ENCODE measurements at places on chromosomes 16 and 17.

DNA sequence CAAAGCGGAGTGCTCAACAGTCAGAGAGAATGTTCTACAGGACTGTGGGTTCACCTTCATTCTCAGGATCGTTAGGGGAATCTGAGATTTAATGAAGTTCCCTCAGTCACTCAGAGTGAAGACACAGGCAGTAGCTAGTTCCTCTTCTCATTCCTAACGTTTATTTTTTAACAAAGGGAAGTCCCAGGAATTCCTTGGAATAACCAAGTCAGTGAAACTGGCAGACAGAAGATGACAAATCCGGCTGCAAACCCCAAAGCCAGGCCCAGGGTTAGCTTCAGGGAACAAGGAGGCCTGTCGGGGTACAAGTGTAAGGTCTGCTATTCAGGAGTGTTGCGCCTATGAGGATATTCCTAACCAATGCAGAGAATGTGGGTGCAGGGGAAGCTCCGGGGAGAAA, 42.0 kb downstream of the COTL1 start:
- no peak for DNase-seq

DNA sequence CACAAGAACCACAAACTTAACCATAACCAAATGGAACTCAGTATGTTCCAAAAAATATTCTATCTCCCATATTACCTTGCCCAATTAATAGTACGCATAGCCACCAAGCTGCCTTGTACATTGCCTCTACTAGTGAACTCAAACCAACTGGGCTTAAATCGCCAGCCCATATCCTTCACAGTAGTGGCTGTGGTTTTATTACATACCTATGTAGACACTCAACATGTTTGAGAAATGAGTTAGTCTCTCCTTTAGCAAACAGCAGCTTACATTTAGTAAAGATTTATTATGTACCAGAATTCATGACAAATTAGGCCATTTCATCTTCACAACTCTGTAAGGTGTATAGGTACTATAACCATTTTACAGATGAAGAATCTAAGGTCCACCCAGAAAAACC, 41.4 kb downstream of the GRB2 start:
- no peak for DNase-seq

GRCh38 chr17:76581515-76581914, 4.1 kb downstream of the ST6GALNAC2 start:
- no peak for DNase-seq

DNA sequence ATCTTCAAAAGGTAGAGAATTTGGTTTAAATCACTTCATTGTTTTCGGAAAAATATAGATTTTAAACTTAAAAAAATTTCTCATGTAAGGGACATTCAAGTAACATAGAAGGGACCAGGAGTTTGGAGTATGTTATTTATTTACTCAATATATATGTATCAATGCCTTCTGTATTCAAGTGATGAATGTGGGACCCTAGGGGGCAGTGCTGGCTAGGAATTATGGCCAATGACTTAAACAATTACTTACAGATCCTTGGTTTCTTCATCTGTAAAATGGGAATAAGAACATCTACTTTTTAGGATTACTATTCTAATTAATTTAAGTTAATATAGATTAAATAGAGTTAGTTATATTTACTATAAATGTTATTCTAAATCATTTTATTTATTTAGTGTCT, 886.3 kb upstream of the RBFOX1 start:
- no peak for DNase-seq

DNA sequence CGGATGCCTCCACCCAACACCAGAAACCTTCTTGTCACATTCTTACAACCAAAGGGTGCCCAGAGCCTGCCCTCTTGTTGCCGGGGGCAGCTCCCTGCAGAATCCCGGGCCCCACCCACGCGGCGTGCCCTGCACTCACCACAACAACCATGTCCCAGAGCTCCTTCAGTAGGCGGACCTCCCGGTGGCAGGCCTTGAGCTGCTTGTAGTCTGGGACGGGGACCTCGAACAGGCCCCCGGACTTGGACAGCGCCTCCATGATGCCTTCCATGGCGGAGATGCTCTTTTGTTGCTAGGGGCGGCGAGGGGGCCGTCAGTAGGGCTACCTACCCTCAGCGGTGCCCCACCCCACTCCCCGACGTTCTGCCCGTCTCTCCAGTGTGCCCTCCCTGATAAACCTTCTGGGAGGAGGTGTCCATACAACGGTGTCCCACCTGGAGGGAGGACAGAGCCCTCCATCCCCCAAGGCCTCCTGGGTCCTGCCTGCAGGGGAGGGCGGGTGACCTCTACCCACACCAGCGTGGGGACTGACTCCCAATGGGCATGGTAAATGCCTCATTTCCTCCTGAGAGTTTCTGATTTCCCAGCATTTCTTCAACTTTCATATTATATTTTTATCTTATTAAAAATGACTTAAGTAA, 52.2 kb downstream of the DNAH17 start:
- no peak for DNase-seq

GRCh38 chr17:82106688-82107305, 8.8 kb upstream of the FASN start:
- DNase-seq: no peak

Data from SIG-M5 (cell line).